Activated CD4-positive, alpha-beta T cell treated with anti-CD3 and anti-CD28 coated beads, Interleukin-2, amount 50 U/mL, for 1 hour (primary cell): ENCODE measurements at places on chromosomes 7 and 10.

DNA sequence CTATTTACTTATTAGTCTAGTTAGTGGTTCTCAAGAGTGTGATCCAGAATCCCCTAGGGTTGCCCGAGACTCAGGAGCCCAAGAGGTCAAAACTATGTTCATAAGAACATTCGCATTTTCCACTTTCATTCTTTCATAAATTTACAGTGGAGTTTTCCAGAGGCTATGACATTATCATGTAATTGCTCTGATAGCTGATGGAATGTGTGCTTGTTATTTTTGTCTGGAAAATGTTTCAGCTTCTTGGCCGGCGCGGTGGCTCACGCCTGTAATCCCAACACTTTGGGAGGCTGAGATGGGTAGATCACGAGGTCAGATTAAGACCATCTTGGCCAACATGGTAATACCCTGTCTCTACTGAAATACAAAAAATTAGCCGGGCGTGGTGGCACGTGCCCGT lies 10.1 kb downstream of the PURB start:
- DNase-seq = no peak

DNA sequence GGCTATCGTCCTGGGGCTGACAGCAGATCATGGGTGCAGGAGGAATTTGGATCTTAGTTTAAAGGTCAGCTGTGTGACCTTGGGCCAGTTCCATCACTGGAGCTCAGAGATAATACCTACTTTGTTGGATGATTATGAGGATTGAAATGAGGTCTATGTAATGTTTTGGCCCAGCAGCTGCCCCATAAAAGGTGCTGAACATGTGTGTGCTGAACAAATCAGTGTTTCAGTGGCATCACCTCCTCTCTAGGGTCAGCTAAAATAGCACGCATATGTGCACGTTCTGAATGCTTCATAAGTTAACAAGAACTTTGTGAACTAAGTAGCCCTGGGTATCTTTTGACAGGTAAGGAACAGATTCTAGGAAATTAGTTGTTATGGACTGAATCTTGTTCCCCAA lies 84.8 kb upstream of the LRRC18 start:
- no peak for DNase-seq

DNA sequence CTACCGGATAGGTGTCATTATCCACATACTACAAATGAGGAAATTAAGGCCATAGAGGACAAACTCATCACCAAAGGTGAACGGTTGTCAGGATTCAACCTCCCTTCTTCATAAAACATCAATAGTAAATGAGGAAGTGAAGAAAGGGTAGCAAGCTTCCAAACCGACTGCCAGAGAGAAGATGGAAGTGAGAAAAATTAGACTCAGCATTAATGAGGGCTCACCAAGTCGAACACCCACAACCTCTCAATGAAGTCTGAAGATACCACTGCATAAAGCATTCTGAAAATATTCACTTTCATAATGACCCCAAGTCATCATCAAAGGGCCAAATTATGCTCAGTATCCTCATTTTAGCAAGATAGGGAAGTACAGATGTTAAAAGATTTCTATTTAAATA lies 29.6 kb downstream of the ABCB4 start:
- no peak for DNase-seq

DNA sequence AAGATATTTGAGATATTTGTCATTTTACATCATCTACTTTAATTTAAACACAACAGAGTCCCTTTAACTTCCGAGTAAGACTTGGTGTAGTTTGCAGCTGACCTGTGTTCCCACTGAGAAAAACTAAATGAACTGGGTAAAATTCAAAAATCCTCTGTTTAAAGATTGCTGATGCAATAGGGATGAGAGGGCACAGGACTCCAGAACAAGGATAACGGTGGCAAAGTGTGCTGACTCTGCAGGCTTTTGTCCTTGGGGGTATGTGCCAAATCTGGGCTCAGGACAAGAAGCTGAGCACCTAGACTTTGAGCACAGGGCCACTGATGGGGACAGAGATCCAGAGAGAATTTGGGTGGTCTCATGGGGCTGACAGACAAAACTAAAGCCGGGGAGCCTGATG lies 156.8 kb downstream of the CCDC71L start:
- no peak for DNase-seq

DNA sequence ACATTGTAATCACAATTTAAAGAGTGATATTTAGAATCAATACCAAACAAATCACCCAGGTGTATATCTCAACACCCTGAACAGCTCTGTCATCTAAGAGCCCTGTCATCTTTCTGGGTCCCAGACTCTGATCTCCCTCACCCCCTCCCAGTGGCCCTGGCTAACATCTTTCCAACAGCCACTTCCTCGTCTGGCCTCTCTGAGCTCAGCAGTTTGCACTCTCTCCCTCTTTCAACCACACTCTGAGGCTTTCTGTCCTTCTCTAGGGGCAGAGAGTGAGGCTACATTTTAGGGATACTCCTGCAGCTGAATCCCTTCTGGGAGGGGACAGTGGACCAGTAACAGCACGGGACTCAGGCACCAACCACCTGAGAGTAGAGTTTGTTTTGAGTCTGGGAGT lies 17.1 kb upstream of the PRRT4 start:
- no peak for DNase-seq

DNA sequence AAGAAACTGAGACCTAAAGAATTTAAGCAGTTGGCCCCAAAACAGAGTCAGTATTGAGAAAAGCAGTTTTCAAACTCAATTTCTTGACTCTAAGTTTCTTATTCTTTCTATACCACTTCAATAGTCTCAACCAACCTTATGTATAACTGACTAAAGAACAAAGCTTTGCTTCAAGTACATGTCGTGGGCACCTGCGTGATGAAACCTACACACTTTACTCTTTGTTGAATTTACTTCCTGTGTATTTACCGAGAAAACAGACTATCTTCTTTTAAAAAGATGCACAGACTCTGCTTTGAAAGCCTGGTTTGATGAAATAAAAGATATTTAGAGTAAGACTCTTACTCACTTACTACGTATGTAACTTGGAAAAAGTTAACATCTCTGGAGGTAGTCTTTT lies 297.2 kb upstream of the CDC14C start:
- no peak for DNase-seq

DNA sequence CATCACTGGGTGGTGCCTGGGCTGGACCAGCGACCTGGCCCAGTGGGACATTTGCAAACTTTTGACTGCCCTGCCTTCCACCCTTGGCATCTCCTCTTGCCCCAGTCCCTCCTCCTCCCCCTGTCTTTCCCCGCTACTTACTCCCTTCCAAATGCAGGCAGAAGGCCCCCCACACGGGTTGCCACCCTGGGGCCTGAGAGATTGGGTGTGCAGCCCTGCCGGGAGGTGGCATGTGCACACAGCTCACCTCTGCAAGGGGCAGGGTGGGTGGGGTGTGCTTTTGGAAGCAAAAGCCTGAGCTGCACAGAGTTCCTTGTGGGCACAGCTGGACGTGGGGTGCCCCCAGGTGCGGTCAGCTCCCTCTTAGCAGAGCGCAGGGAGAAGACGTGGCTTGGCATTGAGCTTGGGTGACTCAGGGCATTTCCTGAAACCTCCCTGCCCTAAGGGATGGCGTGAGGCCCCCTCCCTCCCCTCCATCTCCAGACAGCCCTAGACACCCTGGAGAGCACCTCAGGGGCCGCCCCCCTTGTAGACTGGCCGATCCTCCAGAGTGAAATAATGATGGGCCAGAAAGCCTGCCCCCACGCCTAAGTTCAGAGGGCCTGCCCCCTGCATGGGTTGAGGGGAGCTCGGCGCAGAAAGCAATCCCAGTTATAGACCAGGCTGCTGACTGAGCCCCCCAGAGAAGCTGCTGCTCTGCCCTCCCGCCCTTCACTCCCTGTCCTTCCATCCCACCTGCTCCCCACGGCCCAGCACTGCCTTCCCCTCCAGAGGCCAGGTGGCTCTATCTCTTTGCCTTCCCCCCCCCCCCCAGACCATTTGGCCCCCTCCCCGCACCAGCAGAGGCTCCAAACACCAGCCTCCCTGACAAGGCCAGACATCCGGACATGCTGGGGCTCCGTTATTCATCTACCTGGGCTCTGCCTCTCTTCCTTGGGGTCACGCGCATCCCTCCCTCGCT lies 2.3 kb upstream of the SHH start:
- DNase-seq = no peak

- DNase-seq = no peak
Observed at GRCh38 chr10:81068460-81068859, 530.8 kb downstream of the SH2D4B start.

DNA sequence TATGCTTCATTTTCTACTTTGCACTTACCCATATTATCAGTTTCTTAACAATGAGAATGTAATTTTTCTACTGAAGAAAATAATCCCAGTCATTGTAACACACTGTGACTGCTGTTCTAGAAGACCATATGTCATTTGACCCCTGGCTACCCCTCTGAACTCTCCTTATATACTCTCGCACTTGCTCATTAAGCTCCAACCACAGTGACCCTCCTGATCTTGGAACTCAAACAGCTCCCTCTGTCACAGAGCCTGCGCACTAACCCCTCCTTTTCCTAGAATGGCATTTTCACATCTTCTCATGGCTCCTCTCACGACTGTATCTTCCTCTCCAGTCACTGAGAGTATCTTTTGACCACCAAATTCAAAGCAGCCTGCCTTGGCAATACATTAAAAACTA lies 169.7 kb downstream of the CACNA2D1 start:
- DNase-seq = no peak

DNA sequence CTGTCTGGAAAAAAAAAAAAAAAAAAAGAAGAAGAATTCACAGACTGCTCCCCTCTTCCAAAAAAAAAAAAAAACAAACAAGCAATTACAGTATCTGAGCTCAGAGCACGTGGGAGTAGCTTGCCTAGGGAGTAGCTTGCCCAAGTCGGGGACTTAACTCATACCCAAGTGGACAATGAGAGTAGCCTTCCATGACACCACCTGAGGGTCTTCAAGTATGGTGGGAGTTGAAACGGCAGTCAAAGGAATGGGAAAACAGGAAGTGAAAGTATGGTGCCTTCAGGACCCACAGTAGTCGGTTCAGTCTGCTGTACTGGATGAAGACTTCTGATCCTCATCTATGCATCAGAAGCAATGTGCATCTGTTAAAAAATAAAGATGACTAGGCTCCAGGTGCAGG lies 10.6 kb downstream of the VOPP1 start:
- no peak for DNase-seq

- DNase-seq = no peak
Observed at GRCh38 chr10:101660256-101660655, 34.7 kb downstream of the FBXW4 start.

DNA sequence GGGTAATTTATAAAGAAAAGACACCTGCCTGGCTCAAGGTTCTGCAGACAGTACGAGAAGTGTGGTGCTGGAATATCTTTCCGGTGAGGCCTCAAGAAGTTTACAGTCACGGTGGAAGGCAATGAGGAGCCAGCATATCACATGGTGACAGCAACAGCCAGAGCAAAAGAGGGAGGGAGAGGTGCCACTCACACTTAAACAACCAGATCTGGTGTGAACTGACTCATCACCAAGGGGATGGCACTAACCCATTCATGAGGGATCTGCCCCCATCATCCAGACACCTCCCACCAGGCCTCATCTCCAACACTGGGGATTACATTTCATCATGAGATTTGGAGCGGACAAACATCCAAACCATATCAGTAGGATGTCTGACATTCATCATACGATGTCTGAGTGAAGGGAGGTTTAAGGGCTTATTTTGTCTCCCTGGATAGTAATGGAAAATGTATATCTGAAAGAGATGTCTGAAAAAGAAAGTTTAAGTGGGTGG lies 23.5 kb upstream of the KBTBD2 start:
- no peak for DNase-seq

- DNase-seq = no peak
Observed at GRCh38 chr7:108063520-108063933, 60.6 kb upstream of the LAMB1 start.

DNA sequence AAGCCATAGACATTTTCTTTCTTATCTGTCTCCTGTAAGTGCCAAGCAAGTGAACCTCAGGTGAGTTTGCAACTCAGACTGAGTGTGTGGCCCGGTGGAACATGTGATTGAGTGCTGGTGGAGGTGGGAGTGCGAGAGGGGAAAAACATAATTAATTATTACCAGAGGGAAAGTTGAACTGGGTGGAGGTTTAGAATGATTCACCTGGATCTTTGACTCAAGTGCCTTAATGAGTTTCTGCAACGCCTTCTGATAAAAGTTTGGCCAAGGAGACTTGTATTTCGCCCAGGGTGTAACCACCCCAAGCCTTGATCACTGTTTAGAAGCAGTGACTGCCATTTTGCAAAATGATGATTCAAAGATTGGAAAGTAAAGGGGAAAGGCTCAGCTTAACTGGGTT lies 513.9 kb downstream of the GATA3 start:
- DNase-seq = no peak

DNA sequence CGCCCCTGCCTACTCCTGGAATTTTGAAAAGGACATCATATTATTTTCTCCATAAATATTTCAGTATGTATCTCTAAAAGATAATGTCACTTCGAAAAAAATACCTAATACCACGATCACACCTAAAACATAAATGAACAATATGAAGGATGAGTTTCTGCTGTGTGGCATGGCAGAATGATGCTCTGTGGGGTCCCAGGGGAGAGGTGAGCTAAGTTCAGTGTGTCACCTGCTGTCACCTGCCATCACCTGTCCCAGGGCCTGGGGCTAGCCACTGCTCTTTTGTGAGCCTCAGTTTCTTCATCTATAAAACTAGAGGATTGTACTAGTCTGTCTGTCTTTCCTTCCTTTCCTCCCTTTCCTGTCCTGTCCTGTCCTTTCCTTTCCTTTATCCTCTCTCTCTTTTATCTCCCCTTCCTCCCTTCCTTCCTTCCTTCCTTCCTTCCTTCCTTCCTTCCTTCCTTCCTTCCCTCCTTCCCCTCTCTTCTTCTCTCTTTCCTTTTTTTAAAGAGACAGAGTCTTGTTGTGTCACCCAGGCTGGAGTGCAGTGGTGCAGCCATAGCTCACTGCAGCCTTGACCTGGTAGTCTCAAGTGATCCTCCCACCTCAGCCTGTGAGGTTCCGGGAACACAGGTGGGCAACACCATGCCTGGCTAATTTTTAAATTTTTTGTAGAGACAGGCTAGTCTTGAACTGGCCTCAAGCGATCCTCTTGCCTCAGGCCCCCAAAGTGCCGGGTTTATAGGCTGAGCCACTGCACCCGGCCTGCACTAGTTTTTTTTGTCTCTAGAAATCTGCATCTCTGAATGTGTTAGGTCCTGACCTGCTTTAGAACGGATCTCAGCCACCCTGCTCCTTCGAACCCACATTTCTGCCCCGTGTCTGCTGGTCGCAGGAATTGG lies 43.1 kb downstream of the CUX1 start:
- no peak for DNase-seq

- DNase-seq = no peak
Observed at GRCh38 chr7:107122486-107122911, 46.3 kb upstream of the HBP1 start.

- DNase-seq = no peak
Observed at GRCh38 chr10:36736311-36736710, 389.1 kb upstream of the ANKRD30A start.

DNA sequence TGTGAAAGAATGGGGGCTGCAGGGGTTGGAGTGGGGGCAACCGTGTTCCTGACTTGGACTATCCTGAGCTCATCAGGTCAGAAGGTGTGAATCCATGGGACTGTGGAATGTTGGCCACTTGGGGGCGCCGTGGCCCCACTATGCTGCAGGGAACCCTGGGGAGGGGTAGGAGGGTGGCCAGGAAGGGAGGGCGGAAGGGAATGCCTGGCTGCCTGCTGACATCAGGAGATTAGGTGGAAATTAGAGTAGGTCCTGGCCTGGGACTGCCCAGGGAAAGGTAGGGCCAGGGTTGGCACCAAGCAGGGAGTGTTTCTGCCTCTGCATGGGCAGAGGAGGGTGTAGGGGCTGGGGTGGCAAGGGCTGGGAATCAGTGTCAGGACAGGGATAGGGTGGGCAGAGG lies 65.8 kb upstream of the PRSS58 start:
- DNase-seq = peak; percentile 46

GRCh38 chr7:101563198-101563901 lies 65.7 kb downstream of the MYL10 start:
- DNase-seq = no peak

GRCh38 chr7:16420329-16420648 lies 1.0 kb downstream of the CRPPA start:
- no peak for DNase-seq
